ENCODE measurements at places on chromosomes 5 and 9.
A peak's percentile ranks its signal among the peaks of the same experiment; 100 is the strongest.

DNA sequence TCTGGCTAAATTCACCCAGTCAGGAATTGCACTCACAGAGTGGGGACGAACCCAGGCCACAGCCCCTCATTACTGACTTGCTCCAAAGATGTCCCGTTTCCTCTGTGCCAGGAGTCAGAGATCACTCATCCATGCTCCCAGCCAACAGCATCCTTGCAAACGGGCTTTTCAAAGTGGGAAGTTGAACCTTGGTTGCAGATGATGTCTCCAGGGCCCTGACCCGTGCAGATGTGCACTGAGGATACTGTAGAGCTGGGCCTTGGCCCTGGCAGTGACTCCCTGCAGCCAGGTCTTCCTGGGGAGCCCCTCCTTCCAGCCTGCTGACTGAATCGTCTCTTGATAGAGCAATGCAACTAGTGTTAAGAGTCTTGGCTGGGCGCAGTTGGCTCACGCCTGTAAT, 22.3 kb downstream of the TCF7 start:
- no peak for DNase-seq

- peak; percentile 40 for DNase-seq
These were observed at the start of gene REEP5 for GRCh38 chr5:112921833-112922817. TSS of gene REEP5 (minus strand) at chr5:112922227. CDS start at chr5:112922190, 37 bp downstream.

DNA sequence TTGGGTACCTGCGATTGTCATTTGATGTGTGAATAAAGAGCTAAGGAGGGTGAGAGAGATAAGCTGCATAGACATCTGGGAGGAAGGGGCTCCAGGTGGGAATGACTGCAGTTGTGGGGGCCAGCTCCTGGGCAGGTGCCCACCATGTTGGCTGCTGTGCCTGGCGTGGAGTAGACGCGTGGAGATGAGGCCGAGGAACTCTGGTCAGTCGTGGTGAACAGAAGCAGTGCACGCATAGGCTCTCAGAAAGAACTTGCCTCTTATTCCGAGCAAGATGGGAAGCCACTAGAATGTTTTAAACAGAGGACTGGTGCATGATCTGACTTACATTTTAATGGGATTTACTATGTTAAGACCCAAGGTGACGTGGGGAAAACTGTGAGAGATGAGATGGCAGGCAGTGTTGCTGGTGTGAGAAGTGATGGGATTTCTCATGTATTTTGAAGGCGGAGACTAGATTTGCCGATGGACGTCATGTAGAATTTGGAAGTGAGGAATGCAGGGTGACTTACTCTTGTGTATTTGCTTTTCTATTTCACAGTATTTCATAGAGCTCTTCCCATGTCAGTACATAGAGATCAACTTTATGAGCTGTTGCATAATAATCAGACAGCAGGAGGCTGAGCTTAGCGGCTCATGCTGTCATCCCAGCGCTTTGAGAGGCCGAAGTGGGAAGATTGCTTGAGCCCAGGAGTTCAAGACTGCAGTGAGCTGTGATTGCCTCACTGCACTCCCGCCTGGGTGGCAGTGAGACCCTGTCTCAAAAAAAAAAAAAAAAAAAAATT, 71.1 kb downstream of the EHMT1 start:
- DNase-seq: no peak

DNA sequence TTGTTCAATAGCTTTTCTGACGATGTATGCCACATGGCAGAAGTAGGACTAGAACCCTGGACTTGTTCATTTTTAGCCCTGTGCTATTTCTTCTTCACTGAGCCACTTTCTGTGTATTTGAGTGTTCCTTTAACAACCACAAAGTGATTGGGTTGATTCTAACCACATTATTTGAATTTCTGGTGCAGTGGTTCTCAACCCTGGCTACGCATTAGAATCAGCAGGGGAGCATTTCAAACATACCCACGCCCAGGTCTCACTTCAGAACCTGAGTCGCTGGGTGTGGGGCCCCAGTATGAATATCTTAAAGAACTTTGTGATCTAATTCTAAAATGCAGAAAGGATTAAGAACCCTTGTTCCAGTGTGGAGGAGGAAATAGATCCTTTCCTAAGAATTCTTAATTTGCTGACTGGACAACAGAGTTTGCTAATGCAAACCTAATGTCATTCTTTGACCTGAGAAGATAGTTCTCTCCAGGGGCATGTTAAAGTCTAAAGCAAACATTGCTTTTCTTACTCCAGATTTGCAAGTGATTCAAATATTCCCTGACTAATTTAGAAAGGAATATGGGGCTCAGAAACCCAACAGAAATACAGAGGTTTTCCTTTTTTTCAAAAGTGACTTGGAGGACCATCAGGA, 75.4 kb upstream of the GDNF start:
- DNase-seq: no peak

GRCh38 chr5:147901599-147902039, 4.7 kb downstream of the C5orf46 start:
- no peak for DNase-seq

- no peak for DNase-seq
These were observed 181.1 kb upstream of the MEF2C start for GRCh38 chr5:89064054-89064453.

DNA sequence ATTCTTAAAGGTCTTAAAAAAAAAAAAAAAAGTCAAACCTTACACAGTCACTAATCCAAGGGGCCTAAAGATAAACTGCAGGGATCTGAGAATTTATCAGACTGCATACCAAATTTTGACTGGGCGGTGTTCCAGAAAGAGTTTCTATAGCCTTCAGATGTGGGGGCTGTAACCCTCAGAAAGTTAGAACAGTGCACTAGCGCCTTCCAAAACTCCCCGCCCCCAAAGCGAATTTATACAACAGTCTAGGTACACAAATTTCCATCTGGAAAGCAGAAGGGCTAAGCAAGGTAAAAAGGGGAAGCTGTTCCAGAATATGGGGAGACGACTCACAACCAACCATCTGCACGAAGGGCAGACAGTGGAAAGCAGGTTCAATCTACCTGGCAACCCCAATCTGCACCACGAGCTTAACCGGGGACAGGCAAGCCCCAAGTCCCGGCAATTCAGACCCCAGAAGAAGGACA, 813 bp downstream of the ERMP1 start:
- DNase-seq: no peak

DNA sequence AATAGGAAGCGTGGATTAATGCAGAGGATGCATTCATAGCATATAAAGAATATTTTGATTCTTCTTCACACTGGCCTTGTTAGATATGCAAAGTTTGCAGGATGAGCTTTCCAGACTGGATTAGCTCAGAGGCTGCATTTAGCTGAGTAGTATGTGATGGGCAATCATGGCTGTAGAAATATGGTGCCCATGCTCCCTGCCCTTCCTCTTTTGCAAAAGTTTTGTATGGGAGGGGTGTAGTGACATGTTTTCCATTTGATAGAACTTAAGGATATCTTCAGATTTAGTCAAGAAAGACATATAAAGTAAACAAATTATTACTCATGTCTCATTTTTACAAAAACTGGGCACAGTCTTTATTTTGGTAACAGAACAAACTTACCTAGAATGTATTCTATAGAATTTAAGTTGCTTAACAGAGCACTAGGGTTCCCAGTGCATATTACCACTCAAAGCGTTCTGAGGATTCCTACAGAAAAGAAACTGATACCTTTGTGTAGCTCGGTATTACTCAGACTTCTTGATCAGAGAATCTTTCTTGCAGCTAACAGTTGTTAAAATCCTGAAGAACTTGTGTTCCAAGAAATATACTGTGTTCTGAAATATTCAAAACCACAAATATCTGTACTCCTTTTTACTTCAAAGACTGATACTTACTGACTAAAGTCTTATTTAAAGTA, 9.8 kb downstream of the GTF3C4 start:
- no peak for DNase-seq

DNA sequence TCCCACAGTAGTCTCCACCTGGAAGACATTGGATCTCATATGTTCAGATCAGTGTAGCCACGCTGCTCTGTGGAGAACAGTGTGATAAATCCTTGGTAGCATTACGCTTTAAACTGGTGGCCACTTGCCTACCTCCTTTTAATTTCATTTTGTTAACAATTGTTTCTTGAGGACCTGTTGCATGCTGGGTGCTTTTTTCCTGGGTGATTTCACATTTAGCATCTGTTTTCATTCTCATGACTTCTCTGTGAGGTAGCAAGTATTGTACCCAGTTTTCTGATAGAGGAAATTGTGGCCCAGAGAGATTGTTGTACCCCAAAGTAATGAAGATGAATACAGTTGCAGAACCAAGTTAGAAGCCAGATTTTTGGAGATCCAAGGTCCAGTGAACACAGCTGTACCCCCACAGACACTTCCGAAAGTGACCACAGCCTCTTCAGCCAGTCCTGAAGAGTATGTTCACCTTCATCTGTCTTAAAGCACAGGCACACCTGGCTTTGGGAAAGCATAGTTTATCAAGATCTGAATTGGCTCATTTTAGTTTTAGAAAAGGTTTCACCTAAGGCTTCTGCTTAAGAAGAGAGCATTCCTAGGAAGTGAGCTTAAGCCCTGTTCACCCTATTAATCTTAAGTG, 75.2 kb downstream of the F2RL2 start:
- DNase-seq: no peak

DNA sequence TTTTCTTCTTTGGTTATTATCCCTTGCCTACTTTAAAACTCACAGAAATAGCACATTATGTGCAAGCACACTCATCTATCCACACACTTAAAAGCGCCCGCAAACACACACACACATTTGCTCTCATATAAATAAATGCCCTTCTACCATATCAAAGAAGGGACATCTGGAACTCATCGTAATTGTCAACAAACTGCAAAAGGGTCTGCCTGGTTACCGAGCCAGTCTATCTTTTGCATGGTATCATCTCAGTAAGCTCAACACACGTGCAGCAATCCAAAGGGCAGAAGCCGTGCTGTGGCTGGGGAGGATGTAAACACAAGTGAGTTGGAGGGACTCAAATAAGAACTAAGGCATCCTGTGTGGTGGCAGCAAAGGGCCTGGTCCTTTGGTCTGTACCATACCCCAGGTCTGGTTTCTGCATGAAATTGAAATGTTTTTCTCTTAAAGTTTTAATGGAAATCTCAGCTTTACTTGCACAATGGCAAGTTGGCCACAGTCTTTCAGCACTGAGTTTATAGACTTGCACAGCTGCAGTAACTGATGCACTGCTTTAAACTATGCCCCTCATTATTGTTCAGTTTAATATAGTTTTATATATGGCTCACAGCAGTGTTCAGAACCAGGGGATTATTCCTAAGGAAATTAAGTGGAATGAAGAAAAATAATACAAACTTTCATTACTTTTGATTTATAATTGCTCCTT, 331.0 kb downstream of the ADAMTS6 start:
- no peak for DNase-seq

DNA sequence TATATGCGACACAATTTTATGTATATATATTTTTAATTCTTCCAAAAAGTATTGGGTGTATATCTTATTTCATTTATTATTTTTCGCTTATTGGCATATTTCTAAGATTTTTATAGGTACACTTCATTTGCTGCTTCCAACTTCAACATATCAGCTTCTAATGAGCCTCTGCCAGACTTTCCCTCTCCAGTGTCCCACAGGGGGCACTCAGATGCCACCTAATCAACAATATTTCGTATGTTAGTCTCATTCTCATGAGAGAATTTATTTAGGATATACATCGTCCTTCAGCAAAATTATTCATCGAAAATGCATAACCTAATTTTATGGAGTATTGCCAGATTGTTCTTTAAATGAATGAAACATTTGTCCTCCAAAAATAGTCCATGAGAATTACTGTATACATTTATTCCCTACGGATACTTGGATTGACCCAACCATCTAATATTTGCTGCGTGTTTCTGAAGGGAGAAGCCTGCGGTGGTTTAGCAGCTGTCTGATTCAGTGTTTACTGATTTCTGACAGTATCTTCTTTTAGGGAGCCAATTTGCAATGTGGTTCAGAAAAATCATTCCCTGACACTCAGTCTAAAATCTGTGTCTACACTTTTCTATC, 100.6 kb upstream of the SELENOP start:
- no peak for DNase-seq

DNA sequence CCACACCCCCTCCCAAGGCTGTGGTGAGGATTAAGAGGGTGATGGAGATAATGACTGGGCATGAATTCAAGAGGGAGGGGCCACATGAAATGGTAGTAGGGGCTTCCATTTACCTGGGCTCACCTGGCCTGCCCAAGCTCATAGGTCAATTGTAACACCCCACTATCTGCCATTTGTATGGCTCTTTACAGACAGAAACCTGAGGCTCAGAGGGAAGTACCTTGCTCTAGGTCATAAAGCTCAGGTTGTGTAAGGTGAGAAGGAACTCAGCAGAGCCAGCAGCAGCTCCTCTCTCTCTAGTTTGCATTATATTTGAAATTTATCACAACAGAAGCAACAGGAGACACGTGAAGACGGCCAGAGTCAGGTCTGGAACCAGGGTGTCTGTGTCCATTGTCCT, 133.4 kb upstream of the ALDH1B1 start:
- no peak for DNase-seq

DNA sequence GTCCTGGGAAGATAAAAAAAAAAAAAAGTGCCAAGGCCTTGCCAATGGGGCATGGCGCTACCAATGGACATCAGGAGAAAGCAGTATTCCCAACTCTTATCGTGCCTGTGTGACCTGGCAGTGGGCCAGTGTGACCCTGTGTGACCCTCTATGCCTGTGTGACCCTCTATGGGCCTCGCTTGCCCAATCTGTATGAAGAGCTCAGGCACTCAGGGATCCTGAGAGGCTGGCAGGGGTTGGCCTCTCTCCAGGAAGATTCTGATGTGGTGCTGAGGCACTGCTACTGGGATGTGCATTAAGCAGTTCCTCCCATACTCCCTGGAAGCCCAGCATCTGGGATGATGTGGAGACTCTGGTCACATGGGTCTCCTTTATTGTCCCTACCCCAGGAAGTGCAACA, 179.2 kb downstream of the MACROH2A1 start:
- no peak for DNase-seq

All from NCI-H187 (cell line).